ENCODE measurements at places on chromosomes 13 and 19.

- DNase-seq, result no peak
Measured at GRCh38 chr19:39845584-39845932, 621 bp downstream of the FBL start.

DNA sequence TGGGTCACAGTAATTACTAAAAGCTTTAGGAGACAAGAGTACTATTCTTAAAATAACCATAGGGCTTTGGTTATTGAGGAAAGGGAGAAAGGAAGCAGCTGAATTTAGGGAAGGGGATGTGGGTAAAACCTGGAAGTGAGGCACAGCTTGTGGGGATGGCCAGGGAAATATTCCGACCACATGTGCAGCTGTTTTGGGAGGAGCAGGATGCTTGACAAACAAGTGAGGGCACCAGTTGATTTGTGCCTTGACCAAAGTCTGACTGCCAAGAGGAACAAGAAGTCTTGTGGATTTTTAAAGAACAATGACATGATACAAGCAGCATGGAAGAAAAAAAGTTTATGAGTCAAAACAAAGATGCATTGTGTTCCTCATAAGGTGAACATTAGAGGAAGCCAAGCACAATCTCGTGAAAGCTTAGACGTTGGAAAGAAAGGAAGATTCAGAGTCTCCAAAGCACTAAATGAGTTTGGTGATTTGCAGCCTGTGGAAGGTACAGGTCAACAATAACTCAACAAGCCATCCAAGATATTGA is 108.5 kb upstream of the GPC6 start:
- DNase-seq, result no peak

DNA sequence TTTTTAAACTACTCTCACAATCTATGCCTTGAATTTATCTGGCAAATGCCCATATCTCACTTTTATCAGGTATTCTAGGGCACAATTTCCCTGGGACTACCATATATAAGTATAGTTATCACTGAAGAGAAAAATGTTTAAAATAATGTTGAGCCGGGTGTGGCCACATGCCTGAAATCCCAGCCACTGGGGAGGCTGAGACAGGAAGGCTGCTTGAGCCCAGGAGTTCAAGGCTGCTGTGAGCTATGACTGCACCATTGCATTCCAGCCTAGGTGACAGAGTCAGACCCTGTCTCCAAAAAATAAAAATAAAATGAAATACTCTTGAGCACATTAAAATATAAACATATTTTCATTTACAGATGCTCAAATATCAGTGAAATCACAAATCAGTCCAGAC is 4.1 kb downstream of the KATNAL1 start:
- no peak for DNase-seq

- DNase-seq, result no peak
Measured at GRCh38 chr13:96181911-96182310, 92.0 kb downstream of the HS6ST3 start.

GRCh38 chr19:35142606-35143230 is 337 bp upstream of the FXYD7 start:
- peak; percentile 81 for DNase-seq

DNA sequence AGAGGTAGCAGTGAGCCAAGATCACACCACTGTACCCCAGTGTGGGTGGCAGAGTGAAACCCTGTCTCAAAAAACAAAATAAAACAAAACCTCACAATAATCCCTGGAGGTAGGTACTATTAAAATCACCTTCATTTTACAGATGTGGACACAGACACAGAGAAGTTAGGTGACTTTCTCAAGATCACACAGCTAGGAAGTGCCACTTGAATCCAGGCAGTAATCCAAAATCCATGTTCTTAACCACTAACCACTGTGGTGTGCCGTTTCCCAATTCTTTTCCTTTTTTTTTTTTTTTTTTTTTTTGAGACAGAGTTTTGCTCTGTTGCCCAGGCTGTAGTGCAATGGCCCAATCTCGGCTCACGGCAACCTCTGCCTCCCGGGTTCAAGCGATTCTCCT is 9.0 kb downstream of the PPP1R14A start:
- DNase-seq, result no peak

- no peak for DNase-seq
Measured at GRCh38 chr13:24134757-24135156, 25.8 kb upstream of the SPATA13 start.

- DNase-seq, result no peak
Measured at GRCh38 chr13:105721016-105721415, 814.4 kb downstream of the EFNB2 start.

- no peak for DNase-seq
Measured at GRCh38 chr13:40338217-40338616, 328.2 kb downstream of the FOXO1 start.

DNA sequence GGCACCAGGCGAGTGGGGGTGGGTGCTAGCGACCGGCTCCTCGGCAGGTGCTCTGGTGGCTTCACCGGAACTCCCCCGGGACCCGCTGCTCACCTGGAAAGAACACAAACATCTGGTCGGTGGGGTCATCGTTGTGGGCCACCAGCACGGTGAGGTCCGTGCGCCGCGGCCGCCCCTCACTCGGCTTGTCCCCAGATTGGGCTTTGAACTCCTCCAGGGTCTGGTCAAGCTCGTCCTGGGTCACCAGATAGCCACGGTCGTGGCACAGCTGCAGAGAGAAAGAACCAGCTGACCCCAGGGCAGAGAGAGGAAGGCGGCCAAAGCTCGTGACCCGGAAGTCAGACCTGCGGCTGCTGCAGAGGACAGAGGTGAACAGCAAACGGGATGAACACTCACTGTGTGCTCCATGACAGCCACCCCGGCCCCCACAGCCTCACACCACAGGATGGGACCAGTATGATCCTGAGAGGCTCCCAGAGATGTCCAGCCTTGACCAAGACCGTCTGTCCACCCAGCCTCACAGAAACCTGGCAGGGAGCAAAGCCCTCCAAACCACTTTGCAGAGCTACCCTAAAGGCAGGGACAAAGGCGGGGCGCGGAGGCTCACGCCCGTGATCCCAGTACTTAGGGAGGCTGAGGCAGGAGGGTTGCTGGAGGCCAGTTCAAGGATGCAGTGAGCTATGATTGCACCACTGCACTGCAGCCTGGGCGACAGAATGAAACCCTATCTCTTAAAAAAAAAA is 1.2 kb downstream of the POLR2E start:
- DNase-seq, result no peak

DNA sequence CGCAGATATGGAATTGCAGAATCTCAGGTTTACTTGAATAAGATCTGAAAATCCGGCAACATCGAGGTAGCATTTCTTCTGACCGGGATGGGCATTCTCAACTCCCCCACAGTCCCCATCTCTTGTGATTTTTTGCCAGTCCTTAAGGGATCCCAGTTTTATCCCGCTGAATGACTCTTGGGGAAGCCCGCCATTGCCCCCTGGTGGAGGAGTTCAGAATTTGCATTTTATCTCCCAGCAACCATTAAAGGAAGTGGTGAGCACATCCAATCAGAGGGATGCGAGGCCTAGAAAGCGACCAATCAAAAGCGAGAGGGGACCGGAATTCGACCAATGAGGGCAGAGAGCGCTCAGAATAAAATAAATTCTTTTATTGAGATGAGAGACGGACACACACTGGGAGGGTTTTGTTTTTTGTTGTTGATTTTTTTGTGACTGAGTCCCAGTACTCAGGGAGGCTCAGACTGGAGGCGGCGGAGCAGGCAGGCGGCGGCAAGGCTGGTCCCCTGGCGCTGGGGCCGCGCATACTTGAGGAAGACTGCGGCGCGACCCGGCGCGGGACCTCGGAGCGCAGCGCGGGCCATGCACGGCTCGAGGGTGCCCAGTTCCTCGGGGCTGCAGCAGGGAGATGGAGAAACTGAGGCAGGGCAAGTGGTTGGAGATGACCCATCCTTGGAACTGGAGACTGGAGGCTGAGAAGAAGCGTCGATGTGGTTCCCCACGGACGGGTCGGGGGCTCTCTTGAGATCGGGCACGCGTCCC is 3.9 kb upstream of the TTC9B start:
- DNase-seq, result peak; percentile 95

GRCh38 chr13:90709319-90709718 is 638.2 kb upstream of the MIR17HG start:
- DNase-seq, result no peak

DNA sequence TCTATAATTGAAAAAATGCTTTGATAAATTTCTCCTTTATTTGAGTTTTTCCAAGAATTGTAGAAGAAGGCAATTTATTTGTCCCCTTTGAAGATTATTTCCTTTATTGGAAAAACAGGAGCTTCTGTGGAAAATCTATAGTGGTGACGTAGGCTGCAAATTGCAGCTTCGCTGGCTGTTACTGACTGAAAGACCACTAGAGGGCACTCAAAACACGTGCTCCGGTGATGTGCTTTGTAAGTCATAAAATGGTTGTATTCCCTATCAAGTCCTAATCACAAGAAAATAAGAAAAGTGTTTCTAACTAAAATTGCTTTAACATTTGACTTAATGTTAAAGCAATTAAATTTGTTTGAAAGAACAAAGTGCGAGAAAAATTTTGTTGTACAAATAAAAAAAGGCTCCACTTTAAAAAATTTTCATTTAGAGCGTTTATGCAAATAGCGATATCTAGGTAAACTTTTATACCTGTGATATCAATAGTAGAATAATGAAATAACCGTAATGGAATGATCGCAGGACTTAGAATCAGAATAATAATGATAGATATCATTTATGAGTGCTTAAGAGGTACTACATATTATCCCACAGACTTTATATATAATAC is 638.2 kb upstream of the SPRY2 start:
- DNase-seq, result no peak

DNA sequence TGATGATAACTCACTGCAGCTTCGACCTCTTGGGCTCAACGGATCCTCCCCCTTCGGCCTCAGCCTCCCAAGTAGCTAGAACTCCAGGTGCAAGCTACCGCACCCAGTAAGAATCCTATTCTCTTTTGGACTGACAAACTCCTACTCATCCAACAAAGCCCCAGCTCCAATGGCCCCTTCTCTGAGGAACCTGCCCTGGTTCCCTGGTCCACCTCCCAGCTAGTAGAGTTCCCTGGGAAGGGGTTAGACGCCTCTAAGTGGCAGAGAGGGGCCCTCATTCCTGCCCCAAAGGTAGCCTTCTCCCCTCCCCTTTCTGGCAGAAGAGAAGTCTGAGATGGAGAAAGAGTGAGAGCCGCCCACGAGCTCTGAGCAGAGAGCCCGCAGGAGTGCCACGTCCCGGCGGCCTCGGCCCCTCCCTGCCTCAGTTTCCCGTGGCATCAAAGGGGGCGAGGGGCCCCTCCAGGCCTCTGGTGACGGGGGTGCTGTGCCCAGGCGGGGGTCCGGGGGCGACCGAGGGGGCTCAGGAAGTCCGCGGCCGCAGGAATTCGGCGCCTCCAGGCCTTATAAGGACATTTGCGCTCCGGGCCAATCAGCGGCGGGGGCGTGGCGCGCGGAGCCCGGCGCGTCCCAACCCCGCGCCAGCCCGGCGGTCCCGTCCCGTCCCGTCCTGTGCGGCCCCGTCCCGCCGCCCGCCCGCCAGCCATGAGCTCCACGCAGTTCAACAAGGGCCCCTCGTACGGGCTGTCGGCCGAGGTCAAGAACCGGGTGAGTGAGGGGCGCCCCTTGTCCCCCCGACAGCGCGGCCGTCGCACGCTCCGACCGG is at the start of gene CNN2:
TSS of gene CNN2 (plus strand) at position 649 of the 823 bp plus-strand sequence. CDS start at position 703, 54 bp downstream.
- DNase-seq, result peak; percentile 91

Data from 8988T (cell line).